NCI-H2081 (cell line): ENCODE measurements at places on chromosomes 4 and X.

GRCh38 chr4:145670422-145670821 lies 9.5 kb upstream of the C4orf51 start:
- DNase-seq: no peak

GRCh38 chrX:3811331-3812311 lies 98.2 kb upstream of the PRKX start:
- peak; percentile 30 for DNase-seq

- DNase-seq: no peak
Observed at GRCh38 chrX:34956916-34957315, 14.3 kb downstream of the FAM47B start.

DNA sequence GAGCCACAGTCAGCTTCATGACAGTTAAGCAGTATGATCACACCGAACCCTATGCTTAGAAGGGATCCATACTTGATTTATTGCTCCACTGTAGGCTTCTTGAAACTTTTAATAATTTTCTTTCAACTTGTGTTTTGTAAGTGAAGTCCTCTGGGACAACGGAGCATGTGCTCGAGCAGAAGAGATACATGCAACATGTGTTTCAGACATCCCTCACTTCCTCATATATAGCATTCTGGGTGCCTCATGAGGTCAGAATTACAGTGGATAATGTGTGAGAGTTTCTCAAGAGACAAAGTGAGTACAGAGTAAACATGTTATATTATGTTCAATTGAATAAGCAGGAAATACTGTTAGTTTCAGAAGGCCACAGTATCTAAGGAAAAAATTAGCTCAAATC lies 893.2 kb downstream of the FAT4 start:
- DNase-seq: no peak

- DNase-seq: peak; percentile 22
Observed at GRCh38 chrX:152632445-152633097, 5.1 kb upstream of the GABRQ start.

DNA sequence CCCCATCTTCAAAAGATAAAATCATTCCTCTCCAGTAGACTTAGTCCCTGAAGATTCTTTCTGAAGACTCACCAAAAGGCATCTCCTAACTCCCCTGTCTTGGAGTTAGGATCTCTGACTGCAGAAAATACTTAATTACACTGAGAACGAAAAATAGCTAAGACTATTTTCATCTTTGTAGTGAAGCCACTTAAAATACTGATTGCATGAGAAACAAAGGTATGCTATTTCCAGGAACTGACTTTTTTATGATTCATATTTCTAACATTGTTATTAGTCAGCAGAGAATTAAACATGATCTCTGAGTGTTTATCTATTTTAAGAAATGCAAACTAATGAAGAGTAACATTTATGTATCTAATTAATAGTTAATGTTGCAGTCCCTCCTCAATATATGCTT lies 71.8 kb upstream of the NR3C2 start:
- no peak for DNase-seq

DNA sequence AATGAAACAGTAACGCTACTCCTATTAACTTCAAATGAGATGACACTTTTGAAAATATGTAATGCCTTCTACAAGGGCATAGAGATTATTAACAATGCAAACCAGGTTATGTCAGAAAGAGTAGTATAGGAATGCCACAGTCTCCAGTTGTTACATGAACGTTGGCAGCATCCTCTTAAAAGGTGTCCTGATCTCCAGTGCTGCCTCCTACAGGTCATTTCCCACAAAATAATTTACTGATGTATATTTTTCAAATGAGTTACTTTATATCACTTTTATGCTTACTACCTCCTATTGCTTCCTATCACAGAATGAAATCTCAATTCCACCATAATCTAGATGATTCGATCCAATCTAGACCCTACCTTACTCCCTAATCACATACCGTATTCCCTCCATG lies 195.2 kb upstream of the EPHA5 start:
- DNase-seq: no peak

- DNase-seq: no peak
Observed at GRCh38 chr4:185587427-185588161, 52.3 kb upstream of the PDLIM3 start.

DNA sequence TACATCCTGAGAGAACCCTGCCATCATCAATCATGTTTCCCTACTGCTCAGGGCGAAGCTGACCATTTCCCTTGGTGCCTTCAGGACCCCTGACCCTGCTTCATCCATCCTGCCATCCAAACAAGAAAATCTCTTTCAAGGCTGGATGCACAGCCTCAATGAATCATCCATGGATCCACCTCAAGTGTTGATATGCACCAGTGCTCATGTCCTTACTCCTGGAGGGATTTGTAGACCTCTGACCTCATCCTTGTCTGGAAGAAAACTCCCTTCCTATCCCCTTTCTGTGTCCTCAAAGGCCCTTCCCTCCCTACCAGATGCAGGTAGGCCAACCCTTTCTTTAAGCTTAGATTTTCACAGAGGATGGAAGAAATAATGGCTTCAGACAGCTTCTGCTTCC lies 24.6 kb downstream of the BEX3 start:
- no peak for DNase-seq

DNA sequence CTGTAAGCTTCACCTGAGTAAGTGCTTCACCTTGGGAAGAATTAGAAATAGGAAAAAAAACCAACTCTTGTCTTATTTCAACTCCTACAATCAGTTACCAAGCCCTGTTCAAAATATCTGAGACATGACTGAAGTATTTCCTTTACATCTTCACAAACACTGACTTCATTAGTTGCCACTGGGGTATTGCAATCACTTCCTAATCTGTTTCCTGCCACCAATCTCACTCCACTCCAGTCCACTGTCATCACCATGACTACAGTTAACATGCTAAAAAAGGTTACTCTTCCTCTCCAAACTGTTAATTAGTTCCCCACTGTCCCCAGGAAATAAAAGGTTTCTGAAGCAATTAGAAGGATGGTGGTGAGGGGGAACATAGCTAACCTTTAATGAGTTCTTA lies 3.3 kb upstream of the SUPT20HL1 start:
- DNase-seq: no peak

- DNase-seq: no peak
Observed at GRCh38 chrX:74242050-74242449, 61.9 kb upstream of the ZCCHC13 start.

DNA sequence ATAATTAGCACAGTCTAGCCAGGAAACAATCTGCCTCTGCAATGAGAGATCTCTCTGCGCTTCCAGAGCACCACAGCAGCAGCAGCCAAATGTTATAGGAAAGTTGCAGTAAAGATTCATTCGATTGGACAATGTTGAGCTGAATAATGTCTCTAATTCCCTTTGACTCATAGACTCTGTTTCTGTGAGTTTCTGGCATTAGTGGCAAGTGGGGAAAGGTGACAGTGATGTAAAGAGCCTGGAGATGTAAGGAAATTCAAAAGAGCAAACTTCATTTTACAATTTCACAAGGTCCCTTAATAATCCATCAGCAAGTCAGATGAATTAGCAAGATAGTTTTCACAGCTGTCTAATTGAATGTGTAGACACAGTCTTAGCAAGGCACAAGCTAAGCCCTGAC lies 184.4 kb downstream of the VEGFC start:
- no peak for DNase-seq

DNA sequence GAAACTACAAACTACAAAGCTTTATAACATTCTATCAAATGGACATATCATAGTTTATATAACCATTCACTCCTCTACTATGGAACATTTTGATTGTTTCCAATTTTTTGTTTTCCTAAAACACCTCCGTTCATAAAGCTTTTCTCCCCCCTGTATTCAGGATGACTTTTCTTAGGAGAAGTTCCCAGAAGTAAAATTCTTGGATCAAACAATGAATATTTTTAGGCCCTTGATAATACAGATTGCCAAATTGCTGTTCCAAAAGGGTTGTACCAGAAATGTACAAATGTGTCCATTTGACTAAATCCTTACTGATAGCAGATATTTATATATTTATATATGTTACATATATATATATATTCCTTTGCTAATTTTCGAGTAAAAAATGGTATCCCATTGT lies 77.8 kb downstream of the GPC3 start:
- no peak for DNase-seq

- DNase-seq: no peak
Observed at GRCh38 chrX:66638591-66639500, at the start of gene EDA2R. EDA2R (minus strand) TSS chrX:66639078; CDS start chrX:66616020, 23,058 bp downstream.

GRCh38 chr4:129899849-129900248 lies 803.9 kb downstream of the C4orf33 start:
- DNase-seq: peak; percentile 24

DNA sequence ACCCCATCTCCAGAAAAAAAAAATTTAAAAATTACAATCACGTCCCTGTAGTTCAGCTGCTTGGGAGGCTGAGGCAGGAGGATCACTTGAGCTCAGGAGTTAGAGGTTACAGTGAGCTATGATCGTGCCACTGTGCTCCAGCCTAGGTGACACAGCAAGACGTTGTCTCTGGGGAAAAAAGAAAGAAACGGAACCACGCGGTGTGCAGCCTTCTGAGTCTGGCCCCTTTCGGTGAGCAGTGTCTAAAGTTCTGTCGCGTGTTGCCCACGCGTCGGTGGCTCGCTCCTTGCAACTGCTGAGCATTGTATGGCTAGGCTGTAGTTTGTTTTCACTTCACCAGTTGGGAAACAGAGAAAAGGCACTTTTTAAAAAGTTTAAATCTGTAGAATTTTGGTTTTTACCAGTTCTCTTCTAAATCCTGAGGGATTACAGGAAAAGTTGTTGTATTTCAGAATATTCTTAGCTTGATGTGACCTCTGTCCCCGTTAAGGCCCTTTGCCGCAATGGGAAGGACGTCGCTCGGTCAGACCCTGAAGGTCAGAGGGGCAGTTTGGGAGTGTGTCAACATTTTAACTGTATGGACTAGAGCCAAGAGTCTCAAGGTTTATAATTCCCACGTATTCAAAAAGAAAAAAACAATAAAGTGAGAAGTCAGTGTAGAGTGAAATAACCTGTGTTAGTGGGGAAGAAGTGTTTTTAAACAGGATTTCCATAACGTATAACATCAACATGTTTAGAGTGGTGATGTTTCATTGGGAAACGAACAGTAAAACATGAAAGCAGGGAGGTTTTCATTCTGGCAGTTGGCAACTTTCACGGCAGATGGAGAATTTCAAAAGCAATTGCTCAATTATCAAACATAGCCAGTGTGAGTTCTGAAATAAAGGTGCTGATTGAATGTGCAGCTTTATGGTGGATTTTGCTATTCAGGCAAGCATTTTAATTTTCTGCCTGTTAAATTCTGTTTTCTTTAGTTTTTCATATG lies 45.8 kb upstream of the MSANTD1 start:
- no peak for DNase-seq

DNA sequence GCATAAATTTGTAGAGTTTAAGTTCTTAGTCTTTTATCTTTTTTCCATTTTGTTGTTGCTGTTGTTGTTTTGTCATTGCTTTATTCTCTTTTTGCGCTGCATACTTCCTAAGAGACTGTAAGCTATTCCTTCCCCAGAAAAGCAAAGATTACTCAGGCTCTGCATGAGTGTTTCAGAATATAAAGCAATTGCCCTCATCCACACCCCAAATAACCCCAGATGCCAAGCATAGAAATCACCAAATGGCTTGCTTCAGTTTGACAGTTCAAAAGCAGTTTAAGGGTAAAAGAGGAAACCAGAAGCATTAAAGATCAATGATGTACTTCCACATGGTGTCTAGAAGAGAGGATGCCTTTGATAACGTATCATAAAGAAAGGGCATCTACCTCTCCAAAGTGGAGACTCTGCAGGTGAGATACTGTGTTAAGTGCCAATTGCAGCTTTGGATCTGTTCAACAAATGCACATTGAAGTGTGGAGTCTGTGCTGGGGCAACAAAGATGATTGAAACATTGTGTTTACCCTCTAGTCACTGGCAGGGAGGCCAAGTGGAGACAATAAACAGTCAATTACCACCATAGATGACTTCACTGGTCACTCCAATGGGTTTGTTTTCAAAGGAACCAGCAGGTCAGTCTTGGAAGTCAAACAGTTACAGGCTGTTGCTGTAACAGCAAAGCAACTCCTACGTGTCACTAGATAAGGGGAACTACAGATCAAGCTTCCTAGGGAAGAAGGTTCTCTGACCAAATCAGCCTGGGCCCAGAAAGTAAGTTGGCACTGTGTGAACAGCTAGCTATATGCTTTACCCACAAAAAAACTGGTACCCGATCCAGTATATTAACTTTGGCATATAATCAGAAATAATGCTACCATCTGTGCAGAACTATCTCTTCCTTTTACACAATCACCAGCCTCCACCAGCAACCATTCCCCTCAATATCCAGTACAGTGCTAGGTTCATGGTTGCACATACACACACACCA lies 40.6 kb upstream of the IL21 start:
- DNase-seq: no peak

- peak; percentile 8 for DNase-seq
Observed at GRCh38 chr4:177339477-177340374, 30.1 kb downstream of the NEIL3 start.

- DNase-seq: peak; percentile 54
Observed at GRCh38 chr4:152935631-152936445, at the start of gene FHDC1. FHDC1 (plus strand) TSS chr4:152936323; CDS start chr4:152943058, 6,735 bp downstream.

GRCh38 chr4:67603310-67604028 lies 44.9 kb downstream of the STAP1 start:
- DNase-seq: no peak

- DNase-seq: no peak
Observed at GRCh38 chr4:102358128-102358527, 12.8 kb upstream of the SLC39A8 start.

- DNase-seq: no peak
Observed at GRCh38 chrX:10198254-10198653, 41.5 kb downstream of the CLCN4 start.

DNA sequence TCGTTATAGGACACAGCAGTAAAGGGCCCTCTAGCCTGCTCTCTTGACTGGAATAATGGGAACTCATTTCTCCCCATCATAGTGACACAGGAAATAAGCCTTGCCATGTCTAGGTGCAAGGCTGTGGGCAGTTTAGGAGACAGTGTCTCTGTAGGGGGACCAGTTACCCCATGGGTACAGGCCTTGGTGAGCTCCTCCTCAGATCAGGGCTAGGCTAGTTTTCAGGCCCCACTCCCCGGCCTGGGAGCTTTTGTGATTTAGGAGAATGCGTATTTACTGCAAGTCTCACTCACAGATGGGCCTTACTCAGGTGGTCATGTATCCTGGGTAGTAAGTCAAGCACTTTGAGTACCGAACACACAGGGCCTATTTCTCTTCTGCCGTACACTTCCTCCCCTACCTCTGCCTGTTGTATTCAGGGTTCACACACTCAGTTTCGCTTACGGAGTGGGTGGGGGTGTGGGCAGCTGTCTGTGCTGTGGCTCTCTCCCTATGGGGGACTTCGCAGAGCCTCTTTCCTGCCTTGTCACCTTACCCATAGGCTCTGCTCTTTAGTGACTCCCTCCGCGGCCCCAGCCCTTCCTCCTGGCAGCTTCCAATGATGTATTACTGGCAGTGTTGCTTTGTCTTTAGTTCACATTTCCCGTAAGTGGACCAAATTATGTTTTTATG lies 34.2 kb downstream of the FAM193A start:
- peak; percentile 36 for DNase-seq

- DNase-seq: peak; percentile 39
Observed at GRCh38 chrX:41164449-41164848, 79.2 kb downstream of the USP9X start.

- DNase-seq: peak; percentile 75
Observed at GRCh38 chr4:681736-682451, 7.1 kb downstream of the SLC49A3 start.

- peak; percentile 27 for DNase-seq
Observed at GRCh38 chr4:112514647-112515197, 1.3 kb downstream of the NEUROG2 start.

GRCh38 chr4:74104145-74104544 lies 5.2 kb upstream of the CXCL2 start:
- DNase-seq: no peak

GRCh38 chr4:622071-622995 lies 3.0 kb upstream of the PDE6B start:
- no peak for DNase-seq

- no peak for DNase-seq
Observed at GRCh38 chr4:111697176-111697942, 447.9 kb upstream of the FAM241A start.
